ENCODE measurements at places on chromosomes 6 and 20.

- no peak for DNase-seq
Measured at GRCh38 chr20:13449868-13450434, 188.8 kb downstream of the TASP1 start.

- no peak for DNase-seq
Measured at GRCh38 chr6:37321516-37322415, 32.0 kb upstream of the RNF8 start.

DNA sequence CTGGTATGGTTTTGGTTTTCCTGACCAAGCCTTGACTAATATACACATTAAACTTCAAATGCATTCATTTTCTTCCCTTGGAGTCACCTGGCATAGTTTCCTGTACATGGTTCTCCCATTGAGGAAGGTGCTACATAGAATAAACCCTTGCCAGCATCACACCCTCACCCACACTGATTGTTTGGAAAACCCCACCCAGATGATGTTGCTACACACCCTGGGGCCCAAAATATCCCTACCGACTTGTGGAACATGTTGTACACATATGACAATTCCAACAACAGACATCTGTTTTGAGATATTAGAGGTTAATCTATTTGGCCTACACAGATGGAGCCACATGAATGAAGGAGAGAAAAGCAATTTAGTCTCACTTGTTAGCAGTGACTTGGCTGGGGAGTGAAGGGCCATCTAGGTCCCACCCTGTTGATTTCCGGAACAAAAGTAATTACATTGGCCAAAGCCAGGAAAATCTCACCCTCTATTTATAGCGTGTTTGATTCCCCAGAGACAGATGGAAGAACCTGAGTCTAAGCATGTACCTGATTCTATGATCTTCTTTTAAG lies 606.0 kb upstream of the BTBD3 start:
- DNase-seq, result no peak

GRCh38 chr6:75818098-75818855 lies 69.2 kb downstream of the MYO6 start:
- no peak for DNase-seq

DNA sequence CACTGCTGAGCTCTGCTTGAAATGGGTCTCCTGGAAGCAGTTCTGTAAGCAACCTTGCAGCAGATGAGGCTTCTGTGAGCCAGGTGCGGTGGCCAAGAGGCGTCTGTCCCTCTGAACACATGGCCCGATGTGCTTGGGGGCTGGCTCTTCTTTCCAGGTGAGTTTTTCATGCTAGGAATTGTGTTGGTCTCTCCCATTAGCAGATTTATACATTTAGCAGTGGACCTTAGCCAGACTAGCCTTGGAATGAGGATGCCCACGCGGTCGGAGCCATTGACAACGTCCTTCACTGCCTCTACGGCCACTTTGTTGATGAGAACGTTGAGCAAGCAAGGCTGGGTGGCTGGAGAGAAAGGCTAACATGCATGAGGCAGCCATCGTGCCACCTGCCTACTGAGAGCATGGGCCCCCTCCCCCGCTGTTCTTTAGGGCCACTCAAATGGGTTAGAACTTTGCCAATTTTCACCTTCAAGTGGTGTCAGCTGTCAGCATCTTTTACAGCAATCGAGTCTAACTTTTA lies 33.5 kb downstream of the ERMARD start:
- no peak for DNase-seq

DNA sequence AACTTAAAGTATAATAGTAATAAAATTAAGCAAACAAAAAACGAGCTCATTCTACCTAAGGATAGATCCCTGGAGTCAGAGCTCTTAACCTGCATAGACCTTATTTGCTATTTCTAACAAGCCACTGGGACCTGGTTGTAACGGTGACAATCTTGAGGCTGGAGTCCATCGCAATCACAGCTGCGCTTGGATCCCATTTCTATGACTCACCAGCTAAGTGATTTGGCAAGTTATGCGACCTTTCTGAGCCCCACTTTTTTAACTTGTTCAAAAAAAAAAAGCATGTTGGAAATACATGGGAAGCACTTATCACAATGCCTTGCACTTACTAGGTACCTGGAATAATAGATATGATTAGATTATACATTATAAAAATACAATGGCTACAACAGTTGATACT lies 389.5 kb upstream of the CDH4 start:
- DNase-seq, result no peak

DNA sequence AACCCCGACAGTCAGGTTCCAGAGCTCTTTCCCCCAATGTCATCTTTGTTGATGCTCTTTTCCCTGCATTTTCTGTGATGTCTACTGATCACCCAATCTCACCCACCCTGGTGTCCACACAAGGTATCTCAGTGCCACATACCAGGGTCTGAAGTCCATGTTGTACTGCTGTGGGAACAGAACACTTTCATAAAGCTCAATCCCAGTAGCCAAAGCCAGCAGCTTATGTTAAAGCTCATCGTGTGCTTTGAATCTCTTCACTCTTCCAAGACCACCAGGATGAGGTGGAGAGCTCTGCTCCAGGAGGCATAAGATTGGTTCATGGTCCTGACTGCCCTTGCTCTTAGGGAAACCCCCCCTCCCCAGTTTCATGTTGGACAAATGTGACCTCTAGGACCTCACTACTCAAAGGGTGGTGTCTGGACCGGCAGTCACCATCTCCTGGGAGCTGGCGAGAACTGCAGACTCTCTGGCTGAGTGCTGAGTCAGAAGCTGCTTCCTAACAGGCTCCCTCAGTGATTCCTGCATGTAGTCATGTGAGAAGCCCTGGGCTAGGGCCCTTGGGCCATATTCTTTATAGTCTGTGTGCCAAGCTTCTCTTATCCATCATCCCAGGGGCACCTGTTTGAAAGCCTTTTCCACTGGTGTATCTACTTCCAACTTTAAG lies 13.4 kb upstream of the CPNE5 start:
- DNase-seq, result no peak

DNA sequence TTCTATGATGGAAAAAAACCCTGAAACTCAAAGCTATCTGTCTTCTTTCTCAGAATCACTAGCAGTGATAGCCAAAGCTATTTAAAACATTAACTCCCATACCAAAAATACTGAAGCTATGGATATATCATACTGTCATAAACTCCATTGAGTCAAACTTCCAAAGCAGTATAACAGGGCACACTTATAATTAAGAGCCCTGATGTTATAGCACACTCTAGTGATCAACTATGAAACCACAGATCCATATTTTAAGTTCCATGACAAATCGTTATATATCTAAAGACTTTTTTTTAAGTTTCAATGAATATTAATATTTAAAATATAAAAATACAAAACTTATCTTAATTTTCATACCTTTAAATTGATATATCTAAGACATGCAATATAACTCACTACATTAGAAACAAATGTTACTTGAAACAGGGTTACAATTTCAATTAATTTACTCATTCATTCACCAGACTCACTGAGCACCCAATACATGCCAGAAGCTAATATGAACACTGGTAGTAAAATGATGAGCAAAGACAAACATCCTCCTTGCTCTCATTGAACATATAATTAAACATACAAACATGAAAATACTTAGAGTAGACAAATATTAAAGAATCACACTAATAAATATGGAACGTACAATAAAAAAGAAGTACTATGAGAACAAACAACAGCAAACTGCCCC lies 69.3 kb downstream of the IBTK start:
- no peak for DNase-seq

- DNase-seq, result no peak
Measured at GRCh38 chr20:39568109-39568508, 606.0 kb downstream of the DHX35 start.

GRCh38 chr20:63054103-63054474 lies 47.3 kb upstream of the BHLHE23 start:
- no peak for DNase-seq

DNA sequence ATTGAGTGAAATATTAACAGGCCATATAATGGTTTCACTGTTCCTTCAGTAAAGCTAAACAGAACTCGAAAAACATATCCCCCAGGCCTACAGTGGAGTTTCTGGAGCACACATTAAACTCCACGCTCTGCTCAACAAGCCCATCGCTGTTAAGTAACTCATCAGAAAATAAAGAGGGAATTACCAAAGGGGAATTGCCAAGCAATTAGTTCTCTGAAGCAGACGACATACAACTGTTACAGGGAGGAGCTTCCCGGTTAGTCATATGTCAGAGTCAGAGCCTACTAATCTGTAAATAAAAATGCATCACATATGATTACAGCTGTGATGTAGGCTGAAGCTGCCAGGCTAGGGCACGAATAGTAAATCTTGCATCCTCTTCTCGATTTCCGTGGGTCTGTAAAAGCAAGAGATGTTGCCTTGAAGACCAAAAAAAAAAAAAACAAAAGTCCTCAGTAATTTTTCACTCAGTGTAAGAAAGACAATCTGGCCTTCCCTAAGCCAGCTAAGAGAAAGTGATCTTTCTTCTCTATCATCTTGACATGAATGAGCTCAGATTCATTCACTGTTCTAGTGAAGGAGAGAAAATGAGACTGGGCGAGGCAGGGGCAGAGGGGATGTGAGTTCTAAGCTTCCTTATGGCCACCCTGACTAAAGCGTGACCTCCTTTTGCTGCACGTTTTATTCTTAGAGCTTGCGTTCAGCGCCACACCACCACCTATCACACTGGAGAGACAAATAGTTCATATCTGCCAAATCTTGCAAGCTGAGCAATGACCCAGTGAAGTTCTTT lies 13.8 kb downstream of the ATXN1 start:
- no peak for DNase-seq

GRCh38 chr6:127115084-127115655 lies 3.3 kb upstream of the RSPO3 start:
- no peak for DNase-seq

Data from GM23338 (cell line).